CD4-positive, alpha-beta T cell treated with Interleukin-2 at 100 ng/mL for 4 hours (primary cell): ENCODE measurements at places on chromosomes 7 and 10.

DNA sequence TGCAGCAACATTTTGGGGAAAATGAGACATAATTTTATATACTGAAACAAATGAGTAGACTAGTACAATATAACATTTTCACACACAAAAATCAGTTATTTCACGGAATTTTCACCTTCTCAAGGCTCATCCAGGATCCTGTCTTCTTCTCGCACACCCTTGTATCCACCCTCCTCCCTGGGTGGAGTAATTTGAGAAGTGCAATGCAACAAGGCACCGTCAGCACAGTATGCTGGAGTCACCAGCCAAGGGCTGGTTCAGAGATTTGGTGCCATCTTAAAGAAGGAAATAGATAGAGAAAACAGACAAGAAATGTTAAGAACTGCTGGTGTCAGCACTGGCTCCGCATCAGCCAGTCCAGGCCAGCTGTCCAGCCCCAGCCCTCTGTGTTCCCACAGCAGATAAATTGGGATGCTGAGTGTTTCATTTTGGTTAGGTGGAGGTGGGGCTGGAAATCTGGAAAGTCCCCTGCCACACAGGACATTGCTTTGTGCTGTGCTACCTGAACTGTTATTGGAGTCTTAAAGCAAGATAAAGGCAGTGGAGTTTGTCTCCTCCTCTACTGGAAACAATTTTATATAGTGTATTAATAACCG, 176.1 kb downstream of the ABCA13 start:
- DNase-seq, result no peak

- DNase-seq, result no peak
Observed at GRCh38 chr10:95540514-95541052, 20.6 kb downstream of the SORBS1 start.

DNA sequence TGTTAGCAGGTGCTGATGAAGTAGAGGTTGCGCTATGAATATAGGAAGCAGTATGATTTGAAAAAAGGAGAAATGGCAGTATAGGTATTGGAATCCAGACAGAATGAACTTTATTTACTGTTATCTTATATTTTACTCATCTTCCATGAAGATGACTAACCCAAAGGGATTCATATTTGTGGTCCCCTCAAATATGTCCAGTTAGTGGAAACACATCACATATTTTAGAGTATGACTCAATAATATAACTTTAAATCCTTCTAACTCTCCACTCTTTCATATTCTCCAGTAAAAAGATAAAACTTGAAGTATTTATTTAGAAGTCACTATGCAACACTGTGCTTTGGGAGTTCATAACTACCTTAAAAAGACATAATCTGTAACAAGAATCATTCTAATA, 286.5 kb upstream of the LRRTM3 start:
- no peak for DNase-seq

DNA sequence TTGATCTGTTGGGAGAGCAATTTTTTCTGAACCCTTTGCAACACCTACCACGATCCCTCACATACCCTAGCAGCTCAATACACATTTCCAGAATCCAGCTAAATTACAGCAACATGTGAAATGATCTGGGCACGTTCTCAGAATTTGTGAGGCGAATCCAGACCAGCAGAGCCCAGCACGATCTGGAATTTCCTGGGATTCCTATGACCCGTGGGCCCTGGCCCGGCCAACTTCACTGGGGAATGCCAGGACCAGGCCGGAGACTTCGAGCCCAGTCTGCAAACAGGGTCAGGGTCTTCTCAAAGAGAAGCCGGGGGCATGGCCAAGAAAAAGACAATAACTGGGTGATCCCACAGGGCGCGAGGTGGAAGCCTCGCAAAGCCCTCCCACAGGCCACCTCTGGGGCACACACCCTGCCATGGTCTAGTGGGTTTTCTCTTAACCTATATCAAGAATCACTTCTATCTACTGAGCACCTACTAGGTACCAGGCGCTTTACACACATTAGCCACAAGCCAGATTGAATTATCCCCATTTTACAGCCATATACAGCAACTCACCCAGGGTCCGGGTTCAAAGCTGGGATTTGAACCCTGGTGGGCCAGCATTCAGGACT, 33.8 kb downstream of the FAM53B start:
- no peak for DNase-seq

DNA sequence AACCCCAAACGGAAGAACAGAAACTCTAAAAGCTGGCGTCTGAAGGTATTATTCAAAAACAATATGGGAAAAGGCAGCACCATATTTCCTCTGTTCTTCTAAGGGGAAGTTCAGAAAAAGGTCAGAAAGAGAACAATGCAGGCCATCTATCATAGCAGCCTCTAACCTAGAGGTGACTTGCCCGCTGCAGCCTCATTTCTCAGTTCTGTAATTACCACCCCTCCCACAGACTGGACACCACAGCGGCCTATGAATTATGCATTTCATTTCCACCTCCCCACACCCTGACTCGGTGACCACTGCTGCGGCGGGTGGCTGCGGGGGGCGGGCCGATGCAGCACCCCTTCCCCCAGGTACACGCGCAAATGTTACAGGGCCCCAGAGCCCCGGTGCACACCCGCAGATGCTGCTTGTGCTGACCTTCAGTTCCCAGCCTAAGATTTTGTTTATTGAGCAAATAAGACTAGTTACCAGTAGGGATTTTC, 125.5 kb downstream of the CLEC2L start:
- DNase-seq, result peak; percentile 8
